Activated T-helper 2 cell treated with anti-CD3 and anti-CD28 coated beads, Interferon-gamma antibody, Interleukin-2, Interleukin-4, amounts not matched to agents 10 μg/mL and 5 μg/mL and 100 μg/mL, durations not matched to agents 14 hours and 24 hours and 36 hours (primary cell): ENCODE measurements at places on chromosomes 1 and 21. TPM values are rescaled to one million over a fixed set of nuclear protein-coding genes. Genes with fewer than 3 reads are reported as not detected.

GRCh38 chr1:10667861-10668761 lies 128.3 kb downstream of the CASZ1 start:
- no peak for DNase-seq

GRCh38 chr1:79982211-79982610 lies 975.7 kb upstream of the ADGRL4 start:
- no peak for DNase-seq

DNA sequence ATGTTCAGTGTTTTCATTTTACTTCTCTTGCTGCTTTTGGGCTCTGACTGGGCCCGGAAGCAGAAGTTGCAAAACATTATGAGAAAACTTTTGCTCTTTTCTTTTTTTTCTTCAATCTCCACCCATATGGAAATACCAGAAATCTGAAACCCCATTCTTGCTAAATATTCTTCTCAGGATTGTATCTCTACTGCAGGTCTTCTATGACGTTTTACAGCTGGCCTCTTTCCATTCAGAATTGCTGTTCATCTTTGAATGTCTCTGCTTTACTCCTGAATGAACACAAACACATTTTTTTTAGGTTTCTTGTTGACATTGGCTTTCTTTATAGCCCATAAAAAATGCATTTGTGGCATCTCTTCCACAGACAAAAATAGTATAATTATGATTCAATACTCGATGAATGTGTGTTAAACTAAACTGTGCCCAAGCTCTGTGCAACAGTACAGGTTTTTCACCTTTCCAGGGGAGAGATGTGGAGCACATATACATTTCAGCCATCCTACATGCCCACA lies 18.8 kb downstream of the PTPRC start:
- DNase-seq: no peak

DNA sequence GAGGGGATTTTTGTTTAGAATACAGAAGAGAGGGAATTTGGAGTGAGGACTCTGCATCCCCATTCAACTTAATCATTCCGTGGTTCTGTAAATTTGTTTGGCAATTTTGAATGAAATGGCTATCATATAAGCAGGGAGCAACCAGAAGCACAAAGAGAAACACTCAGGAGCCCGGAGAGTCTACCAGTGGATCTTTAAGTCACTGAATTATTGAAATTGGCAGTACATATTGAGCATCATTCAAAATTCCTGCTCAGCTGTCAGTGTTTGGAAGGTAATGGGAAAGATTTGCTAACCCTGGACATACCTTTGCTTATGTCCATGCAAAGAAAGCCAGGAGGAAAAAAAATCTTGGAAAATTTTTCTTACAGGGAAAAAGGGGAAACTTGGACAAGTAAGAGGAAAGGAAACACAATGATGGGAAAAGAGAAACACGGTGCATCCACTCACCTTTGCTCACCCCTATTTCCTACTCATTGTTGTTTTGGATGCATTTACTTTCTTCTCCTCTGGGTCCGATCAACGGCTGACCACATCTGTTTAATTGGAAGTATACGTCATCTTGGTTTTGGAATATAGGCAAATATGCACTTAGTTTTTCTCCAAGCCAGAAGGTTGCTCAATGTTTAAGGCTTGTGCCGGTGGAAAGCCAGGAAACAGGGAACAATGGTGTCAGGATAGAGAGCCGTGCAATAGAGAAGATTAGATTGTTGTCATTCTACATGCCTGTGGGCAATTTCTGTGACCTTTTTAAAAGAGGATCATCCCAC lies 243.0 kb upstream of the LYPLAL1 start:
- DNase-seq: no peak

GRCh38 chr1:101992821-101993575 lies 3.7 kb downstream of the OLFM3 start:
- DNase-seq: no peak

DNA sequence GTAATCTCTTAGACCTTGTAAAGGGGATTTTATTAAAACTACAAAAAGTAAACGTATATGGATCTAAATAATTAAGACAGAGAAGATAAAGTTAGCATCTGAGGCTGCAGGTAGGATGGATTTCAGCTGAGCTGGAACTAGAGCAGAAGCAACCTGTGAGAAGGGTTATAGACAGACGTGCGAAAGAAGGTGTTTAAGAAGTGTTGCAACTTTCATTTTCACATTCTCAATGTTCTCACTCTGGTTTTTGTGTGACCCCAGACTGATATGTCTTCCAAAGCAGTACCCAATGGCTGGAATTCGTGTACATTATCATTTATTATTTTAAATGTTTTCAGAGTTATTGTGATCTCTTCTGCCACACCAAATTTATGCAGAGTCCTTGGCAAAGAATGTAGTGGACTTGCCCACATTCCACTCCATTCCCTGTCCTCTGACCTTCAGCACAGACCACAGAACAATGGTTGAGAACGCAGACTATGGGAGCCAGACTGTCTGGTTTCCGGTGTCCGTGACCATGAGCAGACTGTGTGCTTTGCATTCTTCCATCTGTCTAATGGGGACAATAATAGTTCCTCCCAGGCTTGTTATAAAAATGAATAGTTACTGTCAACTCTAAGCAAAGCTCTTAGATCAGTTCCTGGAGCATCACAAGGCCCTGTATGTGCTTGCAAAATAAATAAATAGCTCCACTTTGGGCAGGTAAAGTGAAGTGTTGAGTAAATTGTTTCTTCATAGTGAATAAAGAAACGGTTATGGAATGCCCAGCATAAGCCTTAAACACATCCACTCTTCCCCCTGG lies 140.6 kb upstream of the SAMSN1 start:
- DNase-seq: no peak

GRCh38 chr1:36510418-36510817 lies 27.7 kb upstream of the CSF3R start:
- no peak for DNase-seq

- no peak for DNase-seq
Observed at GRCh38 chr1:217911908-217912307, 280.8 kb downstream of the SPATA17 start.

DNA sequence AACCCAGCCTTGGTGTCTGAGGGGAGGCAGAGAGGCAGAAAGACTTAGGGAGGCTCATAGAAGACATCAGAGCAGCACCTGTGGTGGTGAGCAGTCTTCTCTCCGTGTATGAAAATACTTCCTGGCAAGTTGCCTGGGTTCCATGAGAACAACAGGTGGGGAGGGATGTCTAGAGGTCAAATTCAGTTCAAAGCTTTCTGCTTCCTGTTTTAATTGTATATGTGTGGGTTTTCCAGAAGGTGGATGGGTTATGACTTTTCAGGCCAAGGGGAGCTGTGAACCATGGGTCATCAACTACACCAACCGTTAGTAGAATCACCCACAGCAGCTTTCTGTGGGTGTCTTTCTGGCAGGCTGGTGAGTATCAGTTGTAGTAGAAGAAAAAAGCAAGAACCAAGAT lies 4.1 kb upstream of the FCRL2 start:
- DNase-seq: no peak

DNA sequence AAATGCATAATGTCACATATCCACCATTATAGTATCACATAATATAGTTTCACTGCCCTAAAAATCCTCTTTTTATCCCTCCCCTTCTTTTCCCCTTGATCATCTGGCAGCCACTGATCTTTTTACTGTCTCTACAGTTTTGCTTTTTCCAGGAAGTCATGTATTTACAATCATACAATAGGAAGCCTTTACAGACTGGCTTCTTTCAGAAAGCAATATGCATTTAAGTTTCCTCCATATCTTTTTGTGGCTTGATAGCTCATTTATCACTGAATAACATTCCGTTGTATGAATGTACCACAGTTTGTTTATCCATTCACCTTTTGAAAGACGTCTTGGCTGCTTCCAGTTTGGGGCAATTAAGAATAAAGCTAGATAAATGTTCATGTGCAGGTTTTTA lies 14.3 kb upstream of the WDTC1 start:
- no peak for DNase-seq

DNA sequence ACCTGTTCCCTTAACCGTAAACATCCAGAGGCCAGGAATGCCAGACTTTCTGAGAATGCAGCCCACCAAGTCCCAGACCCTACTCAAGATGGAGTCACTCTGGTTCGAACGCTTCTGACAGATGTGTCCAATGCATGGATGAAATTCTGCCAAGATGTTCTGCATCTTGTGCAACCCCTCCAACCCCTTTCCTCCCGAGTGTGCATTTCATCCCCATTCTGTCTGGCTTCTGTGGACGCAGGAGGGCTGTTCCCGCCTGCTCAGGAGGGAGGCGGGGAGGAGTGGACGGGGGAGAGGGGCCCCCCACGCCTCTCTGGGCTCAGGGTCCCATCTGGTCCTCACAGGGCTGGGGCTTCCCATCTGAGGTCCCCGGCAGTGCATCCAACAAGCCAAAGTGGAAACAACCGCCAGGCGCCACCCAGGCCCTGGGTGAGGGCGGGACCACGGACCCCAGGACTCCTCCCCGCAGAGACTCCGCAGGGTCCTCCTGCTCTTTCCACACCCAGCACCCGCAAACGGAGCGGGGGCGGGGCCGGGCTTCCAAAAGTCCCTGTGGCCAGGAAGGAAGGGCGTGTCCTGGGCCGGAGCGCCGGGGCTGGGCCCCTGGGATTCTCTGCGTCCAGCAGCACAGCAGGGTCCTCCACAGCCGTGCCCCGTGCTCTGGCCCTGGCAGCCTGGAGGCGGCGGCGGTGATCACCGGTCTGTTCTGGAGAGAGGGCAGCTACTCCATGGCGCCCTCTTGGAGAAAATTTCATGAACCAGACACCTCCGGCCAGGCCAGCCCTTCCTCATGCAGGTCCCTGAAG lies 27.8 kb upstream of the SUMO3 start:
- DNase-seq: peak; percentile 48

- DNase-seq: no peak
Observed at GRCh38 chr1:90973897-90974798, 47.7 kb downstream of the ZNF644 start.

DNA sequence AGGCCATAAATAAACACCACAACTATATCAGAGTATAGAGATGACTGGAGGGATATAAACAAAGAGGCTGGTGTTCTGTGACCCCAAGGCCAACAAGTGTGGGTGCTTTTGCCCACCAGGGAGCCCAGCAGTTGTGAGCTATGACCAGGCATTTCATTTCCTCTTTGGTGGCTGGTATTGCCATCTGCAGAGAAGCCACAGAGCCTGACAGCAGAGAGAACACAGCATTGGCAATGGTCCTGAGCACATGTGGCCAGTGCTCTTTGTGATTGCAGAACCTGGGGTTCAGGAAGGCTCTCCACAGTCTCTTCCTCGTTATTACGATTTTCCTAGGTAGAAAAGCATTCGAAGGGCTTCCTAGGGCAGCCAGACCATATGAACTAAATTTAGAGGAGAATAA lies 112.3 kb downstream of the TM2D1 start:
- no peak for DNase-seq

GRCh38 chr1:40272653-40273213 lies 14.7 kb downstream of the ZMPSTE24 start:
- no peak for DNase-seq

GRCh38 chr1:53769780-53770179 lies 30.8 kb upstream of the GLIS1 start:
- DNase-seq: no peak

The HSPA6 gene
- total RNA-seq: 4.4 and 4.9 TPM in 2 replicates

The THEM4 gene
- 27.2 and 28.0 TPM in 2 replicates for total RNA-seq

The CTSK gene
- 2.8 and 3.6 TPM in 2 replicates for total RNA-seq

The GSTM3 gene
- 11.2 and 13.6 TPM in 2 replicates for total RNA-seq

The GUCA2B gene
- not detected in 2 replicates for total RNA-seq

The NPHS2 gene
- not detected in 2 replicates for total RNA-seq

The MX1 gene
- 26.7 and 31.0 TPM in 2 replicates for total RNA-seq

The VTCN1 gene
- total RNA-seq: not detected in 2 replicates

The ST6GALNAC3 gene
- 0.53 TPM in 1 of 2 replicates, not detected in the other for total RNA-seq

The SEMA6C gene
- 1.7 and 2.0 TPM in 2 replicates for total RNA-seq

The RPS27 gene
- 1,296 and 1,372 TPM in 2 replicates for total RNA-seq
